ENCODE measurements at places on chromosomes 5 and 9. TPM values are rescaled to one million over a fixed set of nuclear protein-coding genes. Genes with fewer than 3 reads are reported as not detected.

GRCh38 chr9:127106466-127106855, 16.0 kb downstream of the ANGPTL2 start:
- no peaks in the 10 kb centered on the region for H3K4me1 ChIP-seq
- H3K36me3 ChIP-seq = no peaks in the 10 kb centered on the region
- no peak for DNase-seq
- H3K27me3 ChIP-seq = no peaks in the 10 kb centered on the region
- no peak overlapping the region for H3K27ac ChIP-seq
- H3K4me3 ChIP-seq = no peak overlapping the region

DNA sequence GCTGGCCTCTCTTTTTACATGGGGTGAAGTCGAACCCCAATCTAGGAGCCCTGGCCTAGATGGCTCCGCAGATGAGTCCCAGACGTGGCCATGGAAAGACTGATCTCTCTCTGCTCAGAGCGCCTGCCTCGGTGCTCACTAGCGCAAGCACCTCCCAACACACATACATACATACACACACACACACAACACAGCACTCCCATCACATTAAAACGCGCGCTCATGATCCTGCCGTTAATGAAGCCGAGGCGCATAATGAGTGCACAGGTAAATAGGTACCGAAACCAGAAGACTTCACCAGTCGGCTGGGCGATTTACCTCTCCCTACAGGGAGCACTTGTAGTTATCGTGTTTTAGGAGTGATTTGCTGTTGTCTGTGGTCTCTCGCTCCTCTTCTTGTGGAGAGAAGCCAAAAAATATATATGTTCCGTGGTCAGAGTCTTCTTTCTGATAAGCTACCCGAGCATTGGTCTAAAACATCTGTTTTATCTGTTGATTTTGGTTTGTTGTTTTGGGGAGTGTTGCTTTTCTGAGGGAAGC, 207.7 kb downstream of the MEF2C start:
- peak overlapping the region; percentile 67 for H3K4me3 ChIP-seq
- DNase-seq = no peak
- peak overlapping the region; percentile 49 for H3K27ac ChIP-seq

DNA sequence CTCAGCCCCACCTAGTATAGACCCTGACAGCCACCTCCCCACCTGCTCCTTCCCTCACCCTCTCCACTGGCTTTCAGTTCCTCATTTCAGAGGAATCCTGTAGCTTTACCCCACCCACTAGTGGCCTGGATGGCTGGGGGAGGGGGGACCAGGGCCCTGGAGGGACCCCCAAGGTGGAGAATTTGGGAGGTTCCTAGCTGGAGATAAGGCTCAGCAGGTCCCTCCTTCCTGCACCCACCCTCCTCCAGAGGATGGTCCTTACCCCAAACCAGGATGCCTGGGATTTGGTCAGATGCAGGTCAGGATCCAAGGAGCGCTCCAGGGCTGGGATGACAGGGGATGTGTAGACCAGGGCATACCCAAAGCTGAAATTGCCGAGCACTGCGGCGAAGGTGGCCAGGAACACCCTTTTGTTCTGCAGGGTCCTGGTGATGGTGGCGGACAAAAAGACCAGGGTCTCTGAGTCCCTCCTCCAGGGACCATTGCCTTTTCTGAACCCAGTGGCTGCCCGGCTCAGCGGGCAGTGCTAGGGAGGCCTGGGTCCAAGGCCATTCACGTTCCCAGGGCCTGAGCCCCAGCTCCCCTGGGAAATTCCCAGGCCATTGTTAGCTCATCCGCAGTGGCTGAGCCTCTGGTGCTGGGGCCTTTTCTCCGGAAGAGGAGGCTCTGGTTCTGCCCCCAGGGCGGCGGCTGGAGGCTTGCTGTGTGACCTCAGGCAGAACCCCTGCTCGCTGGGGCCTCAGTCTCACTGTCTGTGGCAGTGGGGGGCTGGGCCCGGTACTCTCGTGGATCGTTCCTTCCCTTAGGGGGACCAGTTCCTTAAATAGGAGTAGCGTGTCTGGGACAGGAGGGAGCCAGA, 678 bp downstream of the SLC2A6 start:
- peak; percentile 46 for DNase-seq
- H3K4me1 ChIP-seq = peaks cover 8% of the 10 kb centered on the region

DNA sequence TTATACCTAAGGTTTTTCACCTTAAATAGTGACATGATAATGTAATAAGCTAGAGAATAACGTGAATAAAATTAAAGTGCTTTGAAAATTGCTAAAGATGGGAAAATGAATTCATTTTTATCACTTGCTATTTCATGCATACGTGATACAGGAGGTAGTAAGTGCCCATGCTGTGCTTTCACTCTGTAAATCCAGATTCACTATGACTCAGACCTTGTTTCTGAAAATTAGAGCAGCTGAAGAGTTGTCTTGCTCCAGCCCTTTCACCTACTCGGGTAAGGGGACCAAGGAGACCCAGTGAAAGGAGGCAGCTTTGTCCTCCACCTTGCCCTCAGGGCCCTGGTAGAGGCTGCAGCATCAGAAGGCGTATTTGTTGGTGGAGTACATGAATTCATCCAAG, 87.9 kb downstream of the ANKH start:
- no peak for DNase-seq
- no peak overlapping the region for H3K27ac ChIP-seq
- no peak overlapping the region for H3K4me3 ChIP-seq
- peaks cover 46% of the 10 kb centered on the region for H3K4me1 ChIP-seq
- no peaks in the 10 kb centered on the region for H3K27me3 ChIP-seq

GRCh38 chr5:6587171-6587570, 45.7 kb downstream of the NSUN2 start:
- peaks cover 19% of the 10 kb centered on the region for H3K27me3 ChIP-seq
- H3K36me3 ChIP-seq = no peaks in the 10 kb centered on the region
- no peak for DNase-seq

GRCh38 chr5:73358366-73358765, 90.2 kb downstream of the FOXD1 start:
- no peak overlapping the region for H3K27ac ChIP-seq
- H3K27me3 ChIP-seq = peaks cover 29% of the 10 kb centered on the region
- no peaks in the 10 kb centered on the region for H3K4me1 ChIP-seq

FRMD3 gene
- total RNA-seq = 0.27 TPM

- H3K27me3 ChIP-seq = no peaks in the 10 kb centered on the region
- no peaks in the 10 kb centered on the region for H3K36me3 ChIP-seq
- DNase-seq = no peak
These were observed 201.7 kb upstream of the TAS2R1 start for GRCh38 chr5:9831823-9832222.

- no peak for DNase-seq
- no peak overlapping the region for H3K27ac ChIP-seq
- no peaks in the 10 kb centered on the region for H3K27me3 ChIP-seq
- H3K4me1 ChIP-seq = peaks cover 38% of the 10 kb centered on the region
These were observed 78.0 kb downstream of the GNAQ start for GRCh38 chr9:77953590-77953989.

GRCh38 chr9:18496256-18497000, 22.5 kb downstream of the ADAMTSL1 start:
- H3K27me3 ChIP-seq = no peaks in the 10 kb centered on the region
- H3K36me3 ChIP-seq = no peaks in the 10 kb centered on the region
- no peak overlapping the region for H3K4me3 ChIP-seq
- no peak overlapping the region for H3K27ac ChIP-seq
- DNase-seq = no peak
- H3K4me1 ChIP-seq = no peaks in the 10 kb centered on the region

GRCh38 chr9:38012767-38013450, 56.1 kb downstream of the SHB start:
- H3K36me3 ChIP-seq = no peaks in the 10 kb centered on the region
- H3K27me3 ChIP-seq = no peaks in the 10 kb centered on the region
- DNase-seq = no peak
- no peak overlapping the region for H3K27ac ChIP-seq
- no peak overlapping the region for H3K4me3 ChIP-seq
- peaks cover 16% of the 10 kb centered on the region for H3K4me1 ChIP-seq

All from activated CD8-positive, alpha-beta T cell treated with anti-CD3 and anti-CD28 coated beads for 36 hours (primary cell).